K562 (cell line): ENCODE measurements at places on chromosomes 13 and 19.

GRCh38 chr19:37928527-37929286, 21.7 kb downstream of the SIPA1L3 start:
- no peak for DNase-seq

DNA sequence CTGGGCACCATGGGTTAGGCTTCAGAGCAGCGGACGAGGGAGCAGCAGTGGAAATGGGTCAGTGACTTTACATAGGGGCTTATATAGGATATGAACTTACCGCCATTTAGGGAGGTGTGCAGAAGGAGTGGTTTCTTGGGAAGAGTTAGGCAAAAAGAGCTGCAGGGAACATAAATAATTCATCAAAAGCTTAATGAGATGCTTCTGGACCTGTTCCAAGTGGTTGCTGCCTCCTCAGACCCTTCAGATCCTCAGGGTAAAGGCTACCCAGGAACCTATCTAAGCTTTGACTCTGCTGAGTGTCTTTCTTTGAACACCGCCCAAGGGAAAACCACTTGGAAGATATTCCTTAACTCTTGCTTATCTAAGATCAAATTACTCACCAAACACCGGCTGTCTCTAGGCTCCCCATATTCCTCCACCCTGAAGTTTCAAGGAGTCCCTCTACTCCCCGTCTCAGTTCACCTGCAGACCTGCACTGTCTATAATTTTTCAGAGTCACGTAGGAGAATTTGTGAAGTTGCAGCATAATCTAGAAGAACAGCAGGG, at the start of gene IGFL4:
IGFL4 (minus strand) TSS at position 51 of the 549 bp plus-strand sequence; CDS start at position 11, 40 bp downstream.
- peak; percentile 14 for DNase-seq

DNA sequence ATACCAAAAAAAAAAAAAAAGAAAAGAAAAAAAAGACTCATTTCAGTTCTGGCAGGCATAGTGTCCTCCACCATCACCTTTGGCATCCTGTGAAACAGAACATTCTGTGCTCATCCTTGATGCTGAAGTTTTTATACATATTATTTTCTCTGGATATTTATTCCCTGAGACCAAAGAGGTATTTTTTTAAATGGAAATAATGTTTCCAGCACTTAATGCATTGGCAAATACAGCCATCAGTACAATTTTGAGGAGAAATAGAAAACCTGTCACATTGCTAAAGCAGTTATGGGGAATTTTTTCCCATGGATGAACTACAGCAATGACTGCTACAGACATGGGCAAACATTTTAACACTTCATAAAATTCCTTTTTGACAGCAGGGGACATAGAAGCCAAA, 312.4 kb downstream of the DNAJC15 start:
- no peak for DNase-seq

DNA sequence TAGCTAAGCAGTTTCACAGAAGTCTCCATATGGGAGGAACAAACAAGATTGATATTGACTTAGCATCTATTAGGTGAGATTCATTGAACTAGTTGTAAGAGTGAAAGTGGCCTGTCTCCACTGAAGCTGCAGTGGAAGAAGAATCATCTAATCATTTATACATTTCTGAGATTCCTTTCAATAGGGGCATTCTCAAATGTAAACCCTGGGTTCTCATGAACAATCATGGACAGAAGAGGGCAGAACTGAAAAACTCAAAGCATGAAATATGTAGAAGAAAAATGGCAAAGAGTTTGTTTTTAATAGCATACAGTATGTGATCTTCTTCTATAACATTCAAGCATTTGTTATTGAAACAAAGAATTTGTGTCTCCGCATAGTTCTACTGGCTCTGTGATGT, 17.6 kb upstream of the POSTN start:
- DNase-seq = no peak

DNA sequence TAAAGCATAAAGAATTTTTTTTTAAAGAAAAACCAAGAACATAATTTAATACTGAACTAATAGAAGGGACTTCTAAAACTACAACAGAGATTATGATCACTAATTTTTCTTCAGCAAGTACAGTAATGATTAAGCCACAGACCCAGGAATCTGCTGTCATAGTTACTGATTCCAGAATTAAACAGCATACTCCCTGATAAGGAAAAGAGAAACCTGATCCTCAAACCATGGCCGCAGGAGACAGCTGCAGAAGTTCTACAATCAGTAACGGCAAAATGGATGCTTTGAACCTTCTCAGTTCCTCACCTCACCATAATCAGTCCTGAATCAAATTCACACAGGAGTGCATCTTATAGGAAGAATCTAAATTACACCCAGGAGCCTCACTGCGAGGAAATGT, 939.0 kb upstream of the SLITRK1 start:
- no peak for DNase-seq

DNA sequence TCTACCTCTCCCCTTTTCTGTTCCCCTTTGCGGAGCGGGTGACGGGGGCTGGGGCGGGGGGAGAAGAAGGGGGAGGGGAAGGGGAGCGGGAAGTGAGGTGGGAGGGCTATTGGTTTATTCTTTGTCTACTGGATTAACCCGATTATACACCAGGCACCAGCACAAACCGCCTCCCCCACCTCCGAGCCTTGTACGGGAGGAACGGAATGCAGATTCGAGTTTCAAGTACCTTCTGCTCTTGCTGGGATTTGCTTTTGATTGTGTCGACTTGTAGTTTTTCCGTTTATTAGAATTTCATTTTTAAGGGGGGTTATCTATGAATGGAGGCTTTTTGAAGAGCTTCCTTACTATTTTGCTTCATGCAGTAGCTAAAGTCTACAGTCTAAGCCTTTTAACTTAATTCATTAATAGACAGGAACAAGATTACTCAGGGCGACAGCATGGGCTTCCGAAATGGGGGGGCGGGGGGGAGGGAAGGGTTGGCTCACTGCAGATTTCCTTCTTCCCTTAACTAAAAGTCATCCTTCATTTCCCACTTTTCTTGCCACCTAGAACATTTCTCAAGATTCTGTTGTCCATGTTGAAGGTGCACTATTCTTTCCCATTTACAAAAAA, 937 bp upstream of the SPRY2 start:
- DNase-seq = no peak

DNA sequence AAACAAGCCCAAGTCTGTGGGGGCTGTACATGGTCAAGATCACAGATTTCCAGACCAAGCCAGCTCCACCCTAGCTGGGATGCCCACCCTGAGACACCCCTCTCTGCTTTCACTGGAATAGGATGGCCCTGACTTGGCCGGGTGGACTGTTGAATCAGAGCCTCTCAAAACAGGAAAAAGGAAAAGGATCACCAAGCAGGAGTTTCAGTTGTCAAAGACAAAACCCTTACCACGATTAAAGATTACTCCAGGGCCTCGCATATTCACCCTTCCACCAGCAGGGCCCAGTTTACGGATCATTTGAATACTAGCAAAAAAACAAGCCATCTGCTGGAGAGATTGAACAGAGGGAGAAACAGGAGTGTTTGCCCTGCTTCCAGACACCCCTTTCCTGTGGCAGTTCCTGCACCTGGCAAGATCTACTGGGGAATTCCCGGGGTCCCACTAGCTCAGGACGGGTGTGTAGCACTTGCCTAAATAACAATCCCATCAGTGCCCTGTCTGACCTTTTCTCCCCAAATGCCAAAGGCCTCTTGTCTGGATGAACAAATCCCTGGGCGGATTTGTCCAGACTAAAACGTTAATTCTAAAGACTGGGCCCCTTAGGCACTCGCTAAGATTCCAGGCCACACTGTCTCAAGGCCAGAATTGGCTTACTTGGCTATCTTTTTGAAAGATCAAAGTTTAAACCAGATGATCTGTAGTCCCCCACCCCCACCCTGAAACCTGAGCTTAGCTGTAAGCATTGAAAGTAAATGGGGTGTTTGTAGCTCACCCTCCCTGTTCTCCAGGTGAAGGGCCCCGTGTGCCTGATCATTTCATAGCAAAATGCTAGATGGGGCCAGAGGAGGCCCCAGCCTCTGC, 38.4 kb downstream of the ACTN4 start:
- no peak for DNase-seq

DNA sequence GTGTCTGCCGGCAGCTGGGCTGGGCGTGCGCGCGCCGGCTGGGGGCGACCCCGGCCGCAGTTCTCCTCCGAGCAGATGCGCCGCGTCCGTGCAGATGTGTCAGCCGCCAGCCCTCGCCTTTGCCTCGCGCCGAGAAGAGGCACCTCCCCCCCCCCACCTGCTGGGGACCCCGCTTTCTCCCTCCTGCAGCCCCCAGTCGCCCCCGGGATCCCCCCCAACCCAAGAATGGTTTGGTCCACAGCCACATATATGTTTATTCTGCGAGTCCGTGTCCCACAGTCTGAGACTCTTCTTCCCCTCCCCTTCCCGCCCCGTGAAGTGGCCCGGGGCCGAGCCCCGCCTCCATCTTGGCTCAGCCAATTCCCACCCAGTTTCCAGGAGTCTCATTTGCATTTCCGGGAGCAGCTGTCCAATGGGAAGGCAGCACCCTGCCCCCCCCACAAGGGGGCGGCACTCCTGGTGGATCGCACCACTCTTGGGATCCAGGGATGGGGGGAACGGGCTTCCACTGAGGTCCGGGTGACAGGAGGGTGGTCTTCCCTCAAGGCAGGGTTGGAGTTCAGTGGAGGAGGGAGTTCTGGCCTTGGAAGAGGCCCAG, 8.6 kb downstream of the ISOC2 start:
- DNase-seq = peak; percentile 90

GRCh38 chr19:34788074-34788473, 15.1 kb upstream of the ZNF599 start:
- no peak for DNase-seq

DNA sequence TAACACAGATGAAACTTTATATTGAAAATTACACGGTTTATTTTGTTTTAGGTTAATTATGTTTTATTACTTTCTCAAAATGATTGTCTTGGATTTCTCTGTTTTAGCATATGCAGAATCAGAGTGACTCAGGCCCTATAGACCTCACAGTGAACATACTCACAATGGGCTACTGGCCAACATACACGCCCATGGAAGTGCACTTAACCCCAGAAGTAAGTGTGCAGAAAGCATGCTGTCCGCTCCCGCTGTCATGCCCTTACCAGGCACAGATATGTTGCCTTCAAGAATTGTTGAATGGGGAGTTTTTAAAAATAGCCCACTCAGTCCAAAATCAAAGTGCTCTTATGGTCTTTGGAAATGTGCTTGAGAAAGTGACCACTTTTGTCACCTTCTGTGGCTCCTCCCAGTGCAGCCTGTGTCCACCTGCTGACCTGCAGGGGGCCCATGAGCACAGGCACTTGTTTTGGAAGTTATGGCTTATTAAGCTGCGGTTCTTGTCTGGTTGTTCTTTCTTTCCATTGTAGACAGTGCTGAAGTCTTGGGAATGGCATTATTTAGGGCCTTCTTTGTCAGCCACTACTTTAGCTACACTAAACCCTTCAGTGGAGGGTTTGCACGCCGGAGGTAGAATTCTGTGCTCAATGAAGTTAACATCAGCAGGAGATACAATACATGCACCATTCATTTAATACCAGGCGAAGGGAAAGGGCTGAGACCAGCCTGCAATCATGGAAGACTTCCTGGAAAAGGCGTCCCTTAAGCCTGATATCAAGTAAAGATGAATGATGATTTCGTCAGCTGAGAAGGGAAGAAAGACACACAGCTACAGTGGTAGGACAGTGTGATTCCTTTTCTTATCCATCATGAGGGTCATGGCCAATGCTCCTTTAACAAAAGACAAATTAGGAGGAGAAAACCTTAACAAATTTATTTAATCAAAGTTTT, 36.7 kb downstream of the CUL4A start:
- DNase-seq = peak; percentile 22

- DNase-seq = no peak
Observed at GRCh38 chr13:21684576-21684975, 13.7 kb downstream of the FGF9 start.

DNA sequence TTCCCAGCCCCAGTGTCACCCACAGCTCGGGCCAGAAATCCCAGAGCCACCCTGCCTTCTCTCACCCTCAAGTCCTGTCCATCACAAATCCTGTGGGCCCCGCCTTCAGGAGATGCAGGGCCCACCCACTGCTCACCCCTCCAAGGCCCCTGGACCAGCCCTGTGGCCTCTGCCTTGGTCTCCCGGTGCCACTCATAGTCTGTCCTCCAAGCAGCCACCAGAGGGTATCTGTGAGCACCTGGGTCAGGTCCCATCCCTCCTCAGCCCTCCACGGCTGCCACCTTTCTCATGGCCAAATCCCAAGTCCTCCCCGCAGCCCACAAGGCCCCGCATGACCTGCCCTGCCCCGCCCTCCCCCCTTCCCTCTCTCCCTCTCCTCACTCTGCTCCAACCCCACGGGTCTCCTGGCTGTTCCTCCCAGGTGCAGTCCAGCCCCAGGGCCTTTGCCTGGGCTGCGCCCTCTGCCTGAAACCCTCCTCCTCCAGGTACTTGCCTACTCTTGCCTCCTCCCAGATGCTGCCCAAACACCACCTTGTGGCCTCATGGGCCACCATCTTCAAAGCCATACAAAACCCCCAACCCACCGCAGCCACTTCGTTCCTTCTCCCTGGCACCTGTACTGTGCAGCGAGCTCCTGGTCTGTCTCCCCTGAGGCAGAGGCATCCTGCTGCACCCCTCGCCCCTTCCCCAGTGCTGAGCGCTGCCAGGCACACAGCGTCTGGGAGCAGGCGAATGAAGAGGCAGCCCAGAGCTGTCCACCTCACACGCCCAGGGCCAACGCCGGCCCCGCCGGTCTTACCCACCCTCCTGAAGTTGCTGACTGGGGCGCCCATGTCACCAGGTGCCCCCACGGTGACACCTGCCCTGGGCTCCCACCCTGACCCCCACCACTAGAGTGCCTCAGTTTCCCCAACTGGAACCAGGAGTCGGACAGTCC, 13.2 kb upstream of the UQCR11 start:
- DNase-seq = peak; percentile 64

GRCh38 chr19:35845215-35846037, 6.9 kb downstream of the NPHS1 start:
- DNase-seq = peak; percentile 95

GRCh38 chr13:35475960-35476943, at the start of gene MAB21L1:
TSS of gene MAB21L1 (minus strand) at chr13:35476689. CDS start at chr13:35476138, 551 bp downstream.
- no peak for DNase-seq

GRCh38 chr19:10717356-10718204, at the start of gene DNM2:
TSS of gene DNM2 (plus strand) at chr19:10718079. CDS start at chr19:10718243, 164 bp downstream.
- DNase-seq = peak; percentile 100

DNA sequence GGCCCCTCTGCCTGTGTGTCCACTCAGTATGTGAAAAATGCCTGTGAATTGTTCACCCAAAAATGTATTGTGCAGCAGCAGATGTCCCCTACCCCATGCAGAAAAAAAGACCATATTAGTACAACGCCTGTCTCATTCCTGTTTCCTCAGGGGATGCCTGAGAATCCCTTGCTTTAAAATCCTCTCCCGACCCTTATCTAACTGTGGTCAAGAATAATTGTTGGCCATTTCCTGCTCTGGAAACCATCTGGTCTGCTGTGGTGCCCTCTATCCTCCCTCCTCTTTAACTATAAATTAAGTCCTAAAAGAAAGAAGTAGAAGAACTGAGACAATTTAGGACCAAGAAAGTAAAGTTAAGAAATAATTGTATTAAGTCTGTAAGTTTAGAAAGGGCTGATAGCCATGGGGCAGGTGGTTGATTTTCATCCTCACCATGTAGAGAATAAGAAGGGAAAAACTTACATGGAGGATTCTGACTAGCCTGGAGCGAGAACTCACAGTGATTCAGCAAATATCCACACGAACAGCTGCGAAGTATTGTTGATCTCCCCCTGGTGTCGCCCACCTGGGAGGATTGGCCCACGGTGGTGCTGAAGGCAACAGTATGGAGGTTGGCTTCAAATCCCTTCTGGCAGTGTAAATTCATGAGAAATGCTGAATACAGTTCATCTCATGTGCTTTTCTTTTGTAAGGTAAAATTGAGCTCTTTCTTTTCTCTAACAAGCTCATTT, 85.6 kb downstream of the COL4A2 start:
- DNase-seq = no peak
